Endothelial cell of umbilical vein (primary cell): ENCODE measurements at places on chromosomes 7 and 10. TPM values are rescaled to one million over a fixed set of nuclear protein-coding genes. Genes with fewer than 3 reads are reported as not detected.

The CFAP69 gene
- 2.9 and 4.4 TPM in 2 replicates for total RNA-seq

- DNase-seq, result no peak
Measured at GRCh38 chr7:46032942-46033341, 111.9 kb upstream of the IGFBP3 start.

DNA sequence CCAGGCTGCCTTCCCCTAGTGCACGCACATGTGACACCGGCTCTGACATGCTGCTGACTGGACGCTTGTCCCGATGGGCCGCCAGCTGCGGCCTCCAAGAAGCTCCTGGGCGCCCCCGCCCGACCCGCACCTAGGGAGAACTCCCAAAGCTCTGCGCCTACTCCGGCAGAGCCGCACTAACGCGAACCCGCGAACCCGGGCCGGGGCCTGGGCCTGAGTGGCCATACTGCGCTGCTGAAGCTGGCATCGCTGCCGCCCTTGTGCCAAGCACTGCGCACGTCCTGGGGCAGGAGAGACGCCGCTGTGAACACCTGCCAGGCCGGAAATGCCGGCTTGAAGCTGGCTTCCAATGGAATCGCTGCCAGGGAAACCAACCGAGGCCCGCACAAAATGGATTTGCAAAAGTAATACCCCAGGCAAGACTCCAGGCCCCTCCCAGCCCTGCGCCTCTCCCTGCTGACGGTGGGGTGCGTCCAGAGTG, 85.1 kb downstream of the WASHC2A start:
- no peak for DNase-seq

GRCh38 chr7:75638594-75639070, 100.1 kb downstream of the HIP1 start:
- peak; percentile 36 for DNase-seq

The HYAL4 gene
- not detected in 2 replicates for total RNA-seq
